ENCODE measurements at places on chromosomes 4 and X.

GRCh38 chrX:72176981-72177380 is 4.6 kb upstream of the PIN4 start:
- DNase-seq, result no peak

DNA sequence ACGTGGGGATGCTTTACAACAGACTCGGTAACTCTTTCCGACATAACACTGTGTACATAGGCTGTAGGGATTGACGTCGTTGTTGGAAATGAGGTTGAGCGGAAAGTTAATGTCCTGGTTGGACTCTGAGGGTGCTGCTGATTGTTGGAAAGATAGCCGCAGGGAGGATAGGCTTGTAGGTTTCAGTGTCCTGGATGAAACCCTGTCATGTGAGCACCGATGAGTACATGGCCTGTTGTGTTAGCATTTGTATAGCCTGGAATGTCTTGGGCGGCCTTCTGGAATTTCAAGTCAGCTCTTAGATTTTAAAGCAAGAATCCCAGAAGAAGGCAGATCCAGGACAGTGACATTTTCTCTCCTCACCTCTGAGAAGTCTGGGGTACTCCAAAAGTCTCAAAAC is 63.3 kb downstream of the TBC1D14 start:
- DNase-seq, result no peak

GRCh38 chr4:123244137-123244536 is 152.5 kb upstream of the SPRY1 start:
- DNase-seq, result no peak

DNA sequence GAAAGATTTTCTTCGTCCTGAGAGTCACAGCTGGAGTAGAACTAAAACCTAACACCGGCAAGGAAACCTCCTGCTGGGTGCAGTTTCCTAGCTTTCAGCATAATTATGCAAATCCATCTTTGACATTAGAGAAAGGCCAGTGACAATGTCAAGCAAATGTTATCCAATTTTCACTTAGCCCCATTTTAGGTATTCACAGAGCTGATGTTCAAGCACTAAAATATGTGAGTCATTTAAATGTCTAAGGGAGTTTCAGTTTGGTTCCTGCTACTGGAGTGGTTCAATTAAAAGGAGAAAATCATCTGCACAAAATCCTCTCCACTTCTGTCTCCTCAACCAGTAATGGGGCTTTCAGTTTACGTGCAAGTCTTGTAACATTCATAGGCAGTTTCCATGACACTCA is 37.1 kb upstream of the AMOT start:
- no peak for DNase-seq

DNA sequence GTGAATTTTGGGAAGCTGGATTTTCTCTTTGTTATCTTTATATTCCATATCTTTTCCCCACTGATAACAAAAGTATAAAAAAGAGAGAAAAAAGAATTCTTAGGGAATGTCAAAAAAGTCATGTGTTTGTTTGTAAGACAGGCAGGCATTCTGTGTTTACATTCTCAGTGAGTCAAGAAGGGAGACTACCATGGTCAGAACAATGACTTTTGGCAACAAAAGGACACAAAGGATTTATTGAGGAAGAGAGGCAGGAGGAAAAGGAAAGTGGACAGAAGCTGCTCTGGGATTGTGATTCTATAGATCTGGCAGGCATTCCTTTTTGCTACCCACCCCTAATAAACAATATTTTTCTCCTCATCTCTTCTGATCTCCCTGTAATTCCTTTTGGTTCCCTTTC is 5.9 kb upstream of the ANK2 start:
- DNase-seq, result no peak

GRCh38 chrX:103343105-103343504 is 13.1 kb downstream of the TCEAL7 start:
- DNase-seq, result no peak

- no peak for DNase-seq
Measured at GRCh38 chr4:106289737-106290136, 26.3 kb downstream of the TBCK start.

GRCh38 chr4:152185786-152186550 is 349.9 kb downstream of the FBXW7 start:
- no peak for DNase-seq

DNA sequence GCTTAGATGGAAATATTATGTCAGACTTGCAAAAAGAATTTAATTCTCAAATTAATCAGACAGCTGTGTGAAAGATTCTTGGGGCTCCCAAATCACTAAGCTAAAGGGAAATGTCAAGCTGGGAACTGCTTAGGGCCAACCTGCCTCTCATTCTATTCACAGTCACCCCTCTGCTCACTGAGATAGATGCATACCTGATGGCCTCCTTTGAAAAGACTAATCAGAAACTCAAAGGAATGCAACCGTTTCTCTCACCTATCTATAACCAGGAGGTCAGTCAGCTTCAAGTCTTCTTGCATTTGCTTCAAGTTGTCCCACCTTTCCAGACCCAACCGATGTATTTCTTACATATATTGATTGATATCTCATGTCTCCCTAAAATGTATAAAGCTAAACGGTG is 882.7 kb downstream of the CENPC start:
- no peak for DNase-seq

DNA sequence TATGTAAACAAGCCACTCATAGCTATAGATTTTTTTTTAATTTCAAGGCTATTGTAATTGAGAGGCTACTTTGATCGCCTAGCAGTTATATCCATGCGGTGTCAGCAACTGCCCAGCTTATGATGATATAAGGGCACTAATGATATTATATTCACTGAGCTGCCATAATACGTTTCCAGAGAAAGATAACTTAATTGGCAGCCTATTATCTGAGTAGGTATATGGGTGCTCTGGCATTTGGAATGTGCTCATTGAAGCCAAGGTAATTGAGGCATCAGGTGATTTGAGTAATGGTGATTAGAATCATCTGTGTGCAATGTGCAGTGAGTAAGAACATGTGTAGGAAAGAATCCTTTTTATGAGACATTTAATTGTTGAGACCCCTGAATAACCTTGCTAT is 490.0 kb downstream of the CENPC start:
- no peak for DNase-seq

- peak; percentile 27 for DNase-seq
Measured at GRCh38 chr4:174828845-174829701, at the start of gene GLRA3. Gene GLRA3, minus strand, starts transcription at chr4:174829247. Its CDS starts 436 bp downstream, at chr4:174828811.

GRCh38 chr4:57270346-57270745 is 160.2 kb upstream of the IGFBP7 start:
- DNase-seq, result no peak

DNA sequence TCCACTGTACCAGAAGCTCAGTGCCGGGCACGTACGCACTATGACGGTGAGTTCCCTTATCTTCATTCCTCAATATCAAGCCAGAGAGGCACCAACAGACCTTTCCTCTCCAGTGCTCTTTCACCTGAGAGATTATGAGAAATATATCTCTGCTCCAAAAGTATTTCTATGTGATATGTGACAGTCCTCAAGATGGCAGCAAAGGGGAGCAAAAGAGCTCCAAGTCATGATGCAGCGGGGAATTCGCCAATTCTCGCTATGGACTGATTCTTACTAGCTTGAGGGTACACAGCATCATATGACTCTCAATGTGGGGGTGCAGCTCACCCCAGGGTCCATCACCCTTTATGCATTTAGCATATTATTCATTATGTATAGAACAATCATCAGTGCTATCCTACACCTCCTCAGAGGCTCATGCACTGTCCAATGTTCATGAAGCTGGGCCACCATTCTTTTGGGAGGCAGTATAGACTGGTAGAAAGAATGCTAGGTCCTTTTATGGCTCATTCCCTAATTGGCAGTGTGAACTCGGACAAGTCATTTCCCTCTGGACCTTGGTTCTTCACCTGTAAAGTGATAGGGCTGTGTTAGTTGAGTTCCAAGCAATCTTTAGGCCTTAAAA is 12.8 kb upstream of the IQSEC2 start:
- DNase-seq, result no peak

GRCh38 chrX:19372547-19373331 is 29.0 kb downstream of the PDHA1 start:
- peak; percentile 35 for DNase-seq

DNA sequence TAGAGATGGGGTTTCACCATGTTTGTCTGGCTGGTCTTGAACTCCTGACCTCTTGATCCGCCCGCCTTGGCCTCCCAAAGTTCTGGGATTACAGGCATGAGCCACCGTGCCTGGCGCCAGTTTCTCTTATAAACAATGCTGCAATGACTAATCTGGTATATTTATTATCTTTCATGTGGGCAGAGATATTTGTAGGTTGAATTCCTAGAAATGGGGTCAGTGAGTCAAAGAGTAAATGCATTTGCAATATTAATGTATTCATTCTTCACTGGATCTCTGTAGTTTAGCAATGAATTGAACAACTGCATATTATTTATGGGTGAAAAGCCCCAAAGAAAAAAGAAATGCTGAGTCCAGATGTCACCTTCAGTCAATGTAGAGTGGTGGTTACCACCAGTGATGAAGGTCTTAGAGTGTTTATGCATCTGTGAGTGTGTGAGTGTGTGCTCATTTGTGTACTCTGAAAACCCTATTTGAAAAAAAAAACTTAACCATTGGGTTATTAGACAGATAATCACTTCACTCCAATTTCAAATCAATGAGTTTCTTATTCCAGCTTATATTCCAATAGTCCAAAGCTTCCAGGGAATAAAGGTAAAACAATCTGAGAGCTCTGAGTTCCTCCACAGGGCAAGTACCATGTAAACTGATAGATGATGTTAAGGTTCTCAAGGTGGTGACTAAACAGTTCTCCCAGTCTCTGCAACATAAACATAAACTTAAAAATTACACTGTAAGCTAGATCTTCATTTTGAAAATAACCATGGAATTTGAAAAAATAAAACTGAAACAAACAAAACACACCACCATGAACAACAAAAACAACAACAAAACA is 22.6 kb upstream of the CD38 start:
- no peak for DNase-seq

DNA sequence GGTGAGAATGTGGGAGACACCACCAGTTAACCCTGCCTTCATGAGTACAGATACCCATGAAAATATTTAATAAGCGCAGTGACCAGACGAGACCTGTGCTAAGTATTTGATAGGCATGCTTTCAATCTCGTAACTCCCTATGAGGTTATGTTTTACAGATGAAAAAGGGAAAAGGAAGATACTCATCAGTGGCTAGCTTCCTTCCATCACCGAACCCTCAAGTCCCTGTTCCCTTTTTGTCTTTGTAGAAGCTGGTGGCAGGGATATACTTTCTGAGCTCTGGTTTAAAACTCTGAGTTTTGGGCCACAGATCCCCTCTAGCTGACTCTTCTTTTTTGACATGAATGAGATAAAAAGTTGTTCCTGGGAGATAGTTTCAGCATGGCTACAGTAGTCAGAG is 26.3 kb downstream of the AFF1 start:
- no peak for DNase-seq

DNA sequence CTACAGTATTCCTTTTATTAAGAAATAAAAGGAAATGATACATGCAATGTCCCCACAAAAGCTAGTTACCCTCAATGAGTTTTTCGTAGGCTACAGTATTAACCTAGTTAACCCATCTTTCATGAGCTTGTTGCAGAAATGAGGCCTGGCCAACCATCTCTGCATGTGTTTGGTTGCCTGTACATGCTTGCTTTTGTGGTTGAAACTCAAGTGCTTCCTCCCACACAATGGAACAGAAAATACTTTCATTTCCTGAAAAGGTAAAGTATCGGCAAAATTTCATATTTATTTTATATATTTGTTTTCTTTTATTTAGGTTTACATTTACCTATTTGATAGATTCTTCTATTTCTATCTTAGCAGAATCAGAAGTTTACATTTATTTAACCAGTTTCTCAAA is 214.6 kb upstream of the FAM241A start:
- DNase-seq, result no peak

DNA sequence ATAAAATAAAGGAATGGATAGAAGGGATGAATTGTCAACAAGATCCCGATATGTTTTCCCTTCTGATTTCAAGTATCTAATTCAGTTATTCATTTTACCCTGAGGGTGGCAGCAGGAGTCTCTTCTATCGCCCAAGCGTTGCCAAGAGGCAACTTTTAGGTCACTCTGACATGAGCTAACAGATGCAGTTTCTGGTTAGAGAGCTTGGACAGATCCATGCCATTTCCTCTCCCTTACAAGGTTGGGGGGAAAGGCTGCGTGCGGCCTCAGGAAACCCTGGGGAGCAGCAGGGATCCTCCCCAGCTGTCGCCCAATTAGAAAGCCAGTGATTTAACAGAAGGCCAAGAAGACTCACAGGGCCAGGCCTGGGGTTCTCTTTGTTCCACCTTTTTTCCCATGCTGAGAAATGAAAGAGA is 35.3 kb upstream of the WAS start:
- DNase-seq, result no peak

- DNase-seq, result no peak
Measured at GRCh38 chr4:314296-314903, 9.1 kb upstream of the ZNF732 start.

- no peak for DNase-seq
Measured at GRCh38 chr4:122744229-122744628, 11.7 kb downstream of the BBS12 start.

GRCh38 chr4:75146223-75146622 is 213.3 kb downstream of the PARM1 start:
- DNase-seq, result no peak

GRCh38 chr4:13427599-13428325 is 56.4 kb downstream of the RAB28 start:
- DNase-seq, result no peak

DNA sequence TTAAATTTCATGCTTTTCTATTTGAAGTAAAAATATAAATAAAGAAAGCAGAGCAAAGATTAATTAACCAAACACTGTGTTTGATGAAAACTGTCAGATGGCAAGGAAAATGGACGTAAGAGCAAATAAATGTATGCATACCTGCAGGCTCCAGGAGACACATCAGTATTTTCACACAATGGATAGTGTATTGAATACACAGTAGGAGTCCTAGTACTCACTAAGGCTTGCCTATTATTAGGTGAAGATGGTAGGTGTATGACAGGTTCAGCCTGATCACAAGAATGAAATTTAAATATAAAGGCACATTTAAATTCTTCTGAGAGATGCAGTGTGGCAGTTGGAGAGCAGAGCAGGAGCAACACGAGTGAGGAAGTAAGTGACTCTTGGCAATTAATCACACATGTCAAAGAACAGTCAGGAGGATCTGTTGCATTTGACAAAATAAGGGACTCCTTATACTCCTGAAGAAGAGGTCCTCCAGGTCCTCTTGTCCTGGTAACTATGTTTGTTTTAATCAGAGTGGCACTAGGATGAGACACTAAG is 106.0 kb upstream of the NDST4 start:
- DNase-seq, result no peak

GRCh38 chr4:177127658-177128057 is 182.0 kb upstream of the NEIL3 start:
- no peak for DNase-seq

DNA sequence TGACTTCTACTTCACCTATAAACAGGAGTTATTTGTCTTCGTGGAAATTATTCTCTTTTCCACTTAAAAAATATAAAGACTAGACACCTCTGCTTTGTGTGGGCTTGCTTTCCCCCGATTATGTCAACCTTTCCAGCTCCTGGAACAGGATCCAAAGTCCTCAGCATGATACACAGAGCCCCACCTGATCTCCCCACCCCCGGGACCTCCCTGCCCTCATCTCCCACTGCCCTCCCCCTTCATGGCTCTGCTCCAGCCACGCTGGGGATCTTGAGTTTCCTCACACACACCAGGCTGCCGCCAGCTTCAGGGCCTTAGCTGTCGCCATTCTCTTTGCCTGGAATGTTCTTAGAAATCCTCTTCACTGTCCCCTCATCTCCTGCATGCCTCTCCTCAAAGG is 55.3 kb downstream of the MBNL3 start:
- DNase-seq, result no peak

- DNase-seq, result no peak
Measured at GRCh38 chr4:4870576-4871241, 11.2 kb downstream of the MSX1 start.
